Fibroblast of gingiva (primary cell): ENCODE measurements at places on chromosomes 13 and 19.

GRCh38 chr13:98442391-98443230 lies 134.3 kb downstream of the STK24 start:
- DNase-seq = no peak

DNA sequence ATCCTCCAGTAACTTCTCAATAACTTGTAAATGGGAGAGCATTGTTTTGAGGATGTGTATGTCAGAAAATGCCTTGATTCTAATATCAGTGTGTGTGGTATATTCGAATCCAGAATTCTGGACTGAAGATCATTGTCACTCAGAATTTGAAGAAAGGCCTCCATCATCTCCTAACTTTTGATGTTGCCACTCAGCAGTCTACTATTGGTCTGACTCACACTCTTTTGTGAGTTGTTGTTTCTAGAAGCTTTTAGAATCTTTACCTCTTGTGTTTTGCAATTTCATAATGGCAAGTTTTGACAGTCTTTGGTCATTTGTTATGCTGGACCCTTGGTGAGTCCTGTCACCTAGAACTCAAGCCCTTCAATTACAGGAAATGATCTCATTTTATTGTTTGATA lies 77.0 kb downstream of the RUBCNL start:
- no peak for DNase-seq

DNA sequence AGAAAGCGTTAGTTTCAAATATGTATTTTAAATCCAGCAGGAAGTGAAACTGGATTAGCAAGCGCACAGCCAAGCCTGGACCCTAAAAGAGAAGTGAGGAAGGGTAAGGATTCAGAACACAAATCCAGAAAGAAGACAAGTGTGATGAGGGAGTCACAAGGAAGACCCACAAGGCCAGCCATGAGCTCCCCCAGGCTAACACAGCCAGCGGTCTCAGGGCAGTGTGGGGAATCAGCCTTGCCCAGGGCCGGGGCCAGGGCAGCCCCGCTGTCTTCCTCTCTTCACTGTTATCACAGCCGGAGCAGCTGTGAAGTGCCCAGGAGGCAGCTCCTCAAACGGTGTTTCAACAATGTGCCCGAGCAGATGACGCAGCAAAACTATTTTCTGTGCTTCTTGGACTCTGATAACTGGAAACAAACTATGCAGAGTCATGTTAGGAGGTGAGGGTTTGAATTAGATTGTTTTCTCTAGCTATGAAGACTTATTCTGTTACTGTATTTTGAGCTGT lies 12.2 kb upstream of the CDC16 start:
- no peak for DNase-seq

GRCh38 chr19:18594824-18595373 lies 6.3 kb downstream of the REX1BD start:
- DNase-seq = no peak

DNA sequence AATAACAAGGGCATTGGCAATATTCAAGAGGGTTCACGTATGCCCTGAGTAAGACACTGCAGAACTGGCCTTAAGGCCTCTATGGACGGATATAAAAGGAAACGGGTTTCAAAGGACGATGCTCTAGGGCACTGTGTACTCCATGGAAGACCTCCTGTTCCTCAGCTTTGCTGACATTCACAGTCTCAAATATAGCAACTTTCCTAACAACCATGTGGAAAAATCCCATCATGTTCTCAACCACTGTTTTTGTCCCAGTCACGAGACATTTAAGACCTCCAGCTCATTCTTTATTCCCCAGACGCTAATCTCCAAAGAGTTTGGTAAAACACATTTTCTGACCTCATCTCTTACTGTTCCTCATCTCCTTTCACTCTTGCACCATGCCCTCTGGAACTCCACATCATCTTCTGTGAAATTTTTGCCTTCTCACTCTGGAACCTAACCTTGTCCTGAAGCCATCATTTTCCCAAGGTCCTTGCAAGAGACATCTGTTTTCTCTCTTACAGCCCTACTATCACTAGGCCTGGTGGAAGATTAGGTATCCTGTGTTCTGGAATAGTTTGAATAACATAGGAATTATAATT lies 37.6 kb downstream of the SPRY2 start:
- DNase-seq = no peak

- DNase-seq = no peak
Measured at GRCh38 chr13:110646442-110647364, 31.4 kb downstream of the NAXD start.

GRCh38 chr19:43316591-43317319 lies 36.7 kb upstream of the CD177 start:
- no peak for DNase-seq

GRCh38 chr13:102903659-102904407 lies 58.0 kb downstream of the ERCC5 start:
- no peak for DNase-seq

DNA sequence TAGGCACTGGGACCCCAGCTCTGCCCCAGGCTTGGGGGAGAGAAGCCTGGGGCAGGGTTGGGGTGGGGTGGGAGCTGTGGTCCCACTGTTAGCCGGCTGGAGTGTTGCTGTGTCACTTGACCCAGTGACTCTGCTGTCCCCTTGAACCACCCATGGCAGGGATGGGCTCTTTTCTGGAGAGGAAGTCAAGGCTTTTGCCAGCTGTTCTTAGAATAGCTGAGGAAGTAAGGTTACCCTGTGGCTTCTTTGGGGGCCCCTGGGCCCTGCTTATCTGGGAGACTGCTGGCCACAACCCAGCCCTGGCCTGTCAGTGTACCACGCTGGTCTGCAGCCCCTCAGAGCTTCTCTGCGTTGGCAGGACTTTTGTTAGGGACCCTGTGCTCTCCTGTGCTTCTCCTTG lies 9.1 kb downstream of the PNPLA6 start:
- DNase-seq = no peak

DNA sequence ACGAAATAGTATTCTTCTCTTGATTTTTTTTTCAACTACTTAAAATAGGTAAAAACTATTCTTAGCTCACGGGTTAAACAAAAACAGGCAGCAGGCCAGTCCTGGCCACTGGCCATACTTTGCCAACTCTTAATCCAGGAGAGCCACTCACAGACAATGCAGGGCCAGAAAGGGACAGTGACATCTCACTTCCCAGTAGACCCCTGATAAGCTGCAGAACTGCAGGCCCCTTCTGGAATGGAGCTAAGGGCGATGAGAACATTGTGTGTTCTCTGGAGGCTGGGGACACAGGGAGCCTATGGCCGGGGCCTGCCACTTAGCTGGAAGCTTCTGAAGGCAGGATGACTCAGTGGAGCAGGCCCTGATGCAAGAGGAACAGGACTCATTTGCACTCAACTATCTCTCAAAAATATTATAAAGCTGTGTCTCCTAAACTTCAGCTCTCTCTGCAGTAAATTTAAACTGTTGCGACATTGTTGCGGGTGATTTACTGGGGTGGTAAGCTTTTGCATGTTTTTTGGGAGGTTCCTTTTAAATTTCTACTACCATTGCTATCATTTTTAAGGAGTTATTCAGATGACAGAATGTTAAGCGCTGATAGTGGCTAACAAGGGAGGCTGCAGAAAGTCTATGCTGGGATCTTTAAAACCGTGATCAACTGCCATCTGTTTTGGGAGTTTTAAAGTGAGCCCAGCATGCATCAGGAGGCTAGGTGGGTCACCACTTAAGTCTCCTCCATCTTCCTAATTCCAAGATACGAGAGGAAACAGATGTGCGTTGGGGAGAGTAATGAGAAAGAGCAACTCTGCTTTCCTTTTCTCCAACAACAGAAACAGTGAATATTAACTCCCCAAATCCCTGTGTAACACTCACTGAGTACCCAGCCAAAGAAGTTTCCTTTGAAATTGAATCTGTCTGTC lies 33.2 kb upstream of the KATNAL1 start:
- peak; percentile 91 for DNase-seq

DNA sequence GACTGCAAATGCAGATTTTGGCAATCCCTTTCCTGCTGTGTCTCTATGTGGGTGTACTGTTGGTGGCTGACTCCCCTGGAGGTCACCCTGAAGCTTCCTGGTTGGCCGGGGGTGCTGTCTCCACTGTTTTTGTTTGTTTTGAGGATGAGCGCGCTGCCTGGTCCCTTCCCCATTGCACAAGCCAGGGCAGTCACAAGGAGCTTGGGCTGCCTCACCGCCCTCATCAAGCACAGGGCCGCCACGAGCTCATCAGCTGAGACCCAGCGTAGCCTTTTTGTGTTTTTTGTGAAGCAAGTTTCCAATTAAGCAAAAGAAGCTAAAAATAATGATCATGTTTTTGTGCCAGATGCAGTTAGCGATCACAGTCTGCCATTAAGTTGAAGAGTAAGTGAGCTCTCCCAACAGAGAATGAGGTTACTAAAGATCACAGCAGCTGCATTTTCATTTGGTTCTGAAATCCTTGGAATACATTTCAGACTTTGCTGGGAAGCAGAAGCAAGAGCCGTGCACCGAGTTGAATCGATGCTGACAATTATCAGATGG lies 57.8 kb downstream of the GGACT start:
- DNase-seq = peak; percentile 69

GRCh38 chr13:97279913-97280312 lies 57.8 kb downstream of the MBNL2 start:
- DNase-seq = no peak

DNA sequence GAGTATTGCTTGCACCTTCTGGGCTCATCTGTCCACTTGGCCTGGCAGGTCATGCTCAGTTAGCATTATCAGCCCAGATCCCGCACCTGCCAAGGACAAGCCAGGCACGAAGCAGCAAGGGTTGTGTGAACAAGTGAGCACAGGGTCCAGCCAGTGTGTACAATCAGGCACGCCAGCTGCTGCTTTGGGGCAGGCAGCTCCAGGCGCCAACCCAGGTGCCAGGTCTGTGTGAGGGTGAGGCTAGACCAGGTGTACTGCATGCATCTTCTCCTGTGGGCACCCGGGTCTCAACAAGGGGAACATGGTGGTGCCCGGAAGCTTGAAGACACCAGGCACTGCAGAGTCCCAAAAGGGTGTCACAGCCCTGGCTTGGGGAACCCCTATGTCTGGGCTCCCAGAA lies 1446.8 kb downstream of the PCDH9 start:
- no peak for DNase-seq

- no peak for DNase-seq
Measured at GRCh38 chr13:97120346-97120745, 101.8 kb upstream of the MBNL2 start.

DNA sequence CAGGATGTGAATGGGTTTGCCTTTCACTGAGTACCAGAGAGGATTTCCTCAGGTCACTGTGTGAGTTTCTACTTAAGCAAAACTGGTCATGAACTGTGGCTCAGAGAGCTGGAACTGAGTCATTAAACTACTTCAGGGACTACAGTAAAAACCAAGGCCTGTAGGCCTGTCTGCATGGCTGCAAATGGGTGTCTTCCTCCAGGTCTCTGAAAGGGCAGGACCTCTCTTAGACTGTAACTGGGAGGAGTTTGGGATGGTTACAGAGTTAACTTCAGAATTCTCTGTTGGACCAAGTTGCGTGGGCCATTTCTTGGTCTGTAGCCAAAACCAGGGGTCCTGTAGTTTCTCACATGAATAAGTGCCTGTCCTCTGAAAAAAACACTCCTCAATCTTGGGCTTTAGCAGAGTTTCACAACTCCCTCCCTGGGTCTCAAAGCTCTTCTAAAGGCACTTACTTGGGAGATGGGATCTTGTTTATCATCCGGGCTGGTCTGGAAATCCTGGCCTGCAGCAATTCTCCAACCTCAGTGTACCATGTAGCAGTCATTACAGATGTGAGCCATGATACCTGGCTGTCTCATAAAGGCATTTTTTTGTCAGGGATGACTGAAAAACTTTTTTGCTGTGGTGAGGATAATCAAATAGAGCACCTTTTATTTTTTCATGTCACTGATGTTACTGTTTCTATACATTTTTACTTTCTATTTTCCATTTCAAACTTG lies 19.7 kb downstream of the ZNF714 start:
- DNase-seq = no peak

GRCh38 chr19:57675881-57676280 lies 5.9 kb upstream of the ZNF551 start:
- DNase-seq = peak; percentile 55

DNA sequence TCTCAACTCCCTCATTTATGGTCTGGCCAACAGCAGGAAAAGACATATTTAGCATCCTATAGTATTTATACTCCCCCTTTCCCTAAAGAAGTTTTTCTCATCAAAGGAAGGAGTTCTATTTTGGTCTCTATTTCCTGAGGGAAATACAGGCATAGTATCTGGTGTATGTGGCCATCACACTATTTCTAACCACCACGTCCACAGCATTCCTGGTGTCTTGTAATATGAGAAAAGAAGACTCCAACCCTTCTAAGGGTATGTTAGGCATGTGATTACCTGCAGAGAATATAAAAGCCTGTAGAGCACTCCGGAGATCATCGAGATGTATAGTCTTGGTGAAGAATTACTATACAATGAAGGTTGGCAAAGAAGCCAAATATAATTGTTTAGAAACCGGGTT lies 137.4 kb downstream of the VWA8 start:
- no peak for DNase-seq

DNA sequence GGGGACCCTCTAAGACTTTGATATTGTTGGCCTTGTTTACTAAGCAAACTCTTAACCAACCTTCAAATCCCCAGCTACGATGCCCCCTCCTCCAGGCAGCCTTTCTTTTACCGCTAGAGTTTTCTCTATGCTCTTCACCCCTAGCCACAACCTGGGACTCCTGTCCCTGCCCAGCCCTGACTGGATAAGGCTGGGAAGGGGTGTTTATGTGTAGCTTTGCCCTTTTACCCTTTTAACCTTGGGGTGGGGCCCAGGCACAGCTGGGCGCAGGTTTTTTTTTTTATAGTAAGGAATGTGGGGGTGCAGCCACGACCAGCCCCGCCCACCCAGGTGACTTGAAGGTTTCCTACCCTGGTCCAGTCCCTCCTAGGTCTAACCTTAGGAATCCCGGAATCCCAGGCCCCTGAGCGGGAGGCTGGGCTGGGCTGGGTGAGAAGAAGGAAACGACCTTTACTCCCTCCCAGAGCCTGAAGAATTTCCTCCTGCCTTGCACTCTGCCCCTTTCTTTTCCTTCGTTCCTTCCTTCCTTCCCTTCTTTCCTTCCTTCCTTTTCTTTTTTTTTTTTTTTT lies 12.2 kb downstream of the TJP3 start:
- no peak for DNase-seq

DNA sequence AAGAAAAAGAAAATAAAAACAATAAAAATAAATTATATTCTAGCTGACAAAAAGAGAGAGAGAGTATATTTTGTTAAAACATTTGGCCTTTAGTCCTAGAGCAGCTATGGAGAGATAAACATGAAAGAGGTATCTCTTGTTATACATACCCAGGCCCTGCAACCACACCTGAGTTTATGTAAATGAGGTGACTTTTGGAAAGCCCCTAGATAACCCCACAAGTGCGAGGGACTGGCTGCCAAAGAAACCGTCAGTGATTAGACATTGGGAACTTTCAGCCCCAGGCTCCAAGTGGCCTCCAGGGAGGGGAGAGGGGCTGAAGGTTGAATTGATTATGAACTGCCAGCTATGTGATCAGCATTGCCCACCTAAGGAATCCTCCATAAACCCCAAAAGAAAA lies 2.1 kb upstream of the NLRP7 start:
- no peak for DNase-seq

GRCh38 chr13:79782541-79783205 lies 301.7 kb downstream of the NDFIP2 start:
- DNase-seq = no peak
